NCI-H748 treated with DMSO at 0.1 percent for 48 hours (cell line): ENCODE measurements at places on chromosomes 2 and 18.
A peak's percentile ranks its signal among the peaks of the same experiment; 100 is the strongest.

- no peak for DNase-seq
These were observed 20.5 kb downstream of the DAPL1 start for GRCh38 chr2:158815658-158816057.

DNA sequence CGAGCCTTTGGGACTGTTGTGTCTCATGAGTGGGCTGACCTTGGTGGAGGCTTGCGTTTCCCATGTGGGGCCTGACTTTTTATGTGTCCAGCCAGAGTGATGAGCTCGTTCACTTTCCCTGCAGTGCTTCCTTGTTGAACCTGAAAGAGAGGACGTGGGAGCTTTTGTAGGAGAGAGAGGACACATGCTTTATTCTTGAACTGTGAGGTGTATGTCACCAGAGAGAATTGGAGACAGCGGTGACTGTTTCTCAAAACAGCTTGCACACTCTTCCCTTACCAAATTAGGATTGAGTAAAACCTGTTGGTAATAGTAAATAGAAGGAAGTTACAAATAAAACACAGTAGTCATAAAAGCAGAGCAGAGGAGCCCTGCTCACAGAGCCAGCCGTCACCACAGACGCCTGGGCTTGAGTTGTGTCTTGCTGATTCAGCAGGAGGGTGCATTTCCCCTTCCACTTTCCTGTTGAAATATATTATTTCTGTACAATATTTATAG is 60.7 kb downstream of the INPP4A start:
- DNase-seq: no peak

DNA sequence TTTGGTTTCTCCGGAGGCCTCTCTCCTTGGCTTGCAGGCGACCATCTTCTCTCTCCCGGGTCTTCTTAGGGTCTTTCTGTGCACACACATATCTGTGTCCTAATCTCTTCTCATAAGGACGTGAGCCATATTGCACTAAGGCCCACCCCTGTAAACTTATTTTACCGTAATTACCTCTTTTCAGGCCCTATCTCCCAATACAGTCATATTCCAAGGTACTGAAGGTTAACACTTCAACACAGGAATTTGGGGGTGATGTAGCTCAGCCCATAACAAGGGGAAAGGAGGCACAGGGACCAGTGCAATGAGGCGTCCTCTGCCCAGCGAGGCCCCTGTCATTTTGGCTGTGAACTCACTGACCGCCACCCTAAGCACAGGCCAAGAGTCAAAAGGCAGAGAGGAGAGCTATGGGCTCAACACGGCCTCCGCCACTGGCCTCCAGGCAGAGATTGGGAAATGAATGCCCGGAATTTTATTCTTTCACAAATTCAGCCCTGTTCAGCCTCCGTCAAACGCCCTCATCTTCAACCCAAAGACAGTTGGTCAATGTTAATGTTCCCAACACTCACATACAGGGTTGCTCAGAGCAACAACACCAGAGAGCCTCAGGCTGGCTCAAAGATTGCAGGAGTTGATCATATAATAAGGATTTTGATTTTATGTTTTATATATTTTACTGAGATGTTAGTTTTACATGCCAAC is 15.9 kb upstream of the NMUR1 start:
- DNase-seq: no peak

- no peak for DNase-seq
These were observed 547.0 kb upstream of the ACVR2A start for GRCh38 chr2:147297820-147298219.

GRCh38 chr2:46072101-46072820 is 224.9 kb upstream of the EPAS1 start:
- DNase-seq: no peak

- no peak for DNase-seq
These were observed 9.9 kb downstream of the SGPP2 start for GRCh38 chr2:222434204-222434603.

GRCh38 chr2:13006829-13007717 is 290.3 kb downstream of the TRIB2 start:
- peak; percentile 60 for DNase-seq

GRCh38 chr18:59851784-59852399 is 47.9 kb upstream of the PMAIP1 start:
- DNase-seq: no peak

- DNase-seq: peak; percentile 40
These were observed 14.5 kb downstream of the KCNS3 start for GRCh38 chr2:17892770-17893534.

DNA sequence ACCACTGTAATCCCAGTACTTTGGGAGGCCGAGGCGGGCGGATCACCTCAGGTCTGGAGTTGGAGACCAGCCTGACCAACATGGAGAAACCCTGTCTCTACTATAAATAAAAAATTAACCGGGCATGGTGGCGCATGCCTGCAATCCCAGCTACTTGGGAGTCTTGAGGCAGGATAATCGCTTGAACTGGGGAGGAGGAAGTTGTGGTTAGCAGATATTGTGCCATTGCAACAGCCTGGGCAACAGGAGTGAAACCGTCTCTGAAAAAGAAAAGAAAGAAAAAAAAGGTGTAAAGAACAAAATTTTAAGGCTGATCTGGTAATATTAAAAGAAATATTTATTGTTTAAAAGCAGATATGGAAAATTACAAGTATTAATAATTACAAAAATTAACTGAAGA is 29.7 kb downstream of the ZNF804A start:
- DNase-seq: no peak

- DNase-seq: peak; percentile 81
These were observed 13.4 kb downstream of the NEDD4L start for GRCh38 chr18:58057291-58057965.

DNA sequence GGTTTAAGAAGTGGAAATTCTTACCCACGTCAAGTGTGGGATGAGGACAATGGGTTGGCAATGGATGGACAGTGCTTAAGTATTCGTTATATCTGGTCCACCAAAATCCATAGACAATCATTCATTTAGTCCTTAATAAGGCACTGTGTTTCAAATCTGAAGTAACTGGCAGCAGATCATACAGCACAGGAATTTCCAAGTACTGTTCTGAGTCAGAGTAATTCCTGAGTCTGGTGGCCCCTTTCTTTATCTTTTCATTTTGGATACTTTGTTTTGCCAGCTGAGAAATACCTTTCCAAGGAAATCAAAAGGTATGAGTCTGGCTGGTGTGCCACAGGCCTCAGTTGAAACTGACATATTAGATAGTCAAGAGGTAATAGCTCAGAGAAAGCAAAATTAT is 31.4 kb upstream of the CCDC102B start:
- DNase-seq: no peak

DNA sequence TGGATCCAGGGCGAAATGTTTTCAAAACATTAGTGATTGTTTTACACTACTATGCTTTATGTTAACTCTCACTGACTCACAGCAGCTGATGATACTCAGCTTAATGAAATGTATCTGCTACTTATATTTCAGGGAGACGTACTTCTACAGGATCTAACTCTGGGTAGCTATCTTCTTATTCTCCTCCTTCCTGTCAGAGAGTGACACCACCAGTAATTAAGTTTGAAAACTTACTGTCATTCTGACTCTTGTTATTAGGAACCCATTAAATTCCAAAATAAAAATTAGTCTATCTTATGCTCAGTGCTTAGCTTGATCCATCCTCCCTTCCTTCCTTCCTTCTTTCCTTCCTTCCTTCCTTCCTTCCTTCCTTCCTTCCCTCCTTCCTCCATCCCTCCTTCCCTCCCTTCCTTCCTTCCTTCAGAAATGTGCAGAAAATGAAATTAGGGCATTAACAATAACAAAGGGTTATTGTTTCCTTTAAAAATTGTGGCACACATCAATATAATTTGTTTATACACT is 441.1 kb downstream of the MEIS1 start:
- no peak for DNase-seq

GRCh38 chr18:52598921-52599320 is 258.9 kb downstream of the DCC start:
- no peak for DNase-seq

DNA sequence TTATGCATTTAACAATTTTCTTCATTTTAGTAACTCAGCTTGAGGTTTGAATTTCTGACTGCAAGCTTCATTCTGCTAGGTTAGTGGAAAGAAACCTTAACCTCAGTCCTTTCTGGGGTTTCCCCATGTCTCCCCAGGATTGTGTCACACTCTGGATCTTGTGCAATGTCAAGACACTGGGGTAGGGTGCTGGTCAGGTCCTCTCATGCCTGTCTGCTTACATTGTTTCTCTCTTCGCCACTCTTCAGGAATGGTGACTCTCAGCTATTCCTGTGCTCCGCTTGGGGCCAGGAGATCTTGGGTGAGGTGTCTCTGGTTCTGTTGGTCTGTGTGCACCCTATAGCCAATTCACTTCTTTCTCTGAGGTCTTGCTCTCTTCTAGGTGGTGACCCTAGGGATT is 23.9 kb downstream of the CTLA4 start:
- DNase-seq: no peak

- no peak for DNase-seq
These were observed 66.5 kb downstream of the DPP4 start for GRCh38 chr2:162007447-162008040.

- no peak for DNase-seq
These were observed 2.4 kb upstream of the TMEM178A start for GRCh38 chr2:39663187-39663930.

DNA sequence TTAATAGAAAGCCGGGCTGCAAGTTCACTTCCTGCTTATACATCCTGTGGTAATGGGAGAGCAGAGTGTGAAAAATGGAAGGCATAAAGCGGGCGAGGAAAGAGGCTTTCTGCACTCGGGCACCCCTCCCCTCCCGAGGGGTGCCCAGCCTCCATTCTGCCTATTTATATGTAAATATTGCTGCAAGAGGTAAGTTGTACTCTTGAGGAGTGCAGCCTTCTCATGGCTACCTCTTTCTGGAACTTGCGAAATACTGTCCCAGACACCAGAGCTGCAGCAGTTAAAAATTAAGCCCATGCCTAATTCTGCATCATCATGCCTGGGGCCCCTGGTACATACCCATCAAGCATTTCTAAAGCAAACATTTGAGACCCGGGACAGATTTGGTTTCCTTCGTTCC is 156.0 kb downstream of the GBX2 start:
- no peak for DNase-seq

- DNase-seq: no peak
These were observed 329.7 kb upstream of the SPRED2 start for GRCh38 chr2:65762068-65762467.

DNA sequence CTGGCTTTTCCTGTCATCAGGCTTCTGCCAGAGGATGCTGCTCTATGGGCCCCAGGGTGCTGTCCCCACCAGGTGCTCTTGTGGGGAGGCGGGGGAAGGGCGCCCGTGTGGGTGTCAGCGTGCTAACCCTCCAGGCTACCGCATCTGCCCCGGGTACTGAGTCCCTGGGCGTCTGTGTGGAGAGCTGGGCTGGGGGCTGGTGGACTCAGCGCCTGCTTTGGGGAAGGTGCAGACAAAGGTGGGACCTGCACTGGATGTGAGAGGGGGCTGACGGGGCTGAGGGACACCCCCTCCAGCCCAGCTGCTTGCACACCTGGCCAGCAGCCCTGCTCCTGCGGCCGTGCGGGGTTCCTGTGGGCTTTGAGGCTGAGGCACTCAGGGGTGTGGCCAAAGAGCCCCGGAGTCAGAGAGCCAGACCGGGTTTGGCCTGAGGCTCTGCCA is 120.7 kb upstream of the PXDN start:
- no peak for DNase-seq

GRCh38 chr2:196314780-196315179 is 143.4 kb upstream of the STK17B start:
- no peak for DNase-seq

- no peak for DNase-seq
These were observed 27.2 kb upstream of the PTPN2 start for GRCh38 chr18:12911025-12911928.

DNA sequence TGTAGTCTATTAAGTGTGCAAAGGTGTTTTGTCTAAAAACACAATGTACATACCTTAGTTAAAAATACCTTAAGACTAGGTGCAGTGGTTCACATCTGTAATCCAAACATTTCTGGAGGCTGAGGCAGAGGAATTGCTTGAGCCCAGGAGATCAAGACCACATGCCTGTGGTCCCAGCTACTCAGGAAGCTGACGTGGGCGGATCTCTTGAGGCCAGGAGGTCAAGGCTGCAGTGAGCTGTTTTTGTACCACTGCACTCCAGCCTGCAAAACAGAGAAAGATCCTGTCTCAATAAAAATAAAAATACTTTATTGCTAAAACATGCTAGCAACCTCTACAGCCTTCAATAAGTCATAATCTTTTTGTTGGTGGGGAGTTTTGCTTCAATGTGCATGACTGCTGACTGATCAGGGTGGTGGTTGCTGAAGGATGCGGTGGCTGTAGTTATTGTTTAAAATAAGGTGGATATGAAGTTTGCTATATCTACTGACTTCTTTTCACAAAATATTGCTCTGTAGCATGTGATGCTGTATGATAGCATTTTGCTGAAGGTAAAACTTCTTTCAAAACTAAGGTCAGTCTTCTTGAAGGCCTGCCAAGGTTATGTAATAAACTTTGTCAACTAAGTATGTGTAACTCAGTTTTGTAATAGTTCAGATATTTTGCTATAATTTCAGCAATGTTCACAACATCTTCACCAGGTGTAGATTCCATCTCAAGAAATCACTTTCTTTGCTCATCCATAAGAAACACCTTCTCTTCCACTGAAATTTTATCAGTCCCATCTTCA is 1238.0 kb upstream of the NRXN1 start:
- no peak for DNase-seq

- DNase-seq: no peak
These were observed 162.9 kb upstream of the SIX2 start for GRCh38 chr2:45172142-45172541.

GRCh38 chr2:128633501-128633900 is 314.8 kb upstream of the HS6ST1 start:
- DNase-seq: no peak
